Calu3 (cell line): ENCODE measurements at places on chromosomes 13 and 19.

DNA sequence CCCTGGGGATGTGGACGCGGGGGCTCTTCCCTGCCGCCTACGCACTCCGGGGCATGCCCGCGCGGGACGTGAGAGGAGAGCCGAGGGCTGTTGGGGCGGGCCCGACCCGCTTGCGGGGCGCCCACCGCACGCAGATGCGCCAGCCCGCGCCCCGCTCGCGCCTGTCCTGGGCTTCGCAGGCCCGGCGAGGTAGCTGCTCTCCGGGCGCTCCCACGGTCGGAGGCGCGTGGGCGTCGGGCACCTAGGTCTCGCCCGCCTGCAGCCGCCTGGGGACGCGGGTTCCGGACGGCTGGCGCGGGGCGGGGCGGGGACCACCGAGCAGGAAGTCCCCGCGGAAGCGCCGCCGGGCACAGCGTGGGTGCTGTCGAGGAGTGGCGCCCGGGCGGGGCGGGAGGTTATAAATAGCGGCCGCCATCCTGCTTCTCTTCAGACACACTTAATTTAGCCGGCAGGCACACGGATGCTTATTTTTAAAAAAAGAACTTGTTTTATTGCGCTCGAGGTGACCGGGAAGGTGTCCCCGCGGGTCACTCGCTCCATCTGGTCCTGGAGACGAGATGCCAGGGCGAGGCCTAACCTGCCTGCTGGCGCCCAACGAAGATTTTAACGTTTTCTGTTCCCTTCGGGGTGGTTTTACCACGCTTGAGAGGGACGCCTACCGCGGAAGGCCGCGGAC, 561 bp upstream of the GJA3 start:
- DNase-seq = peak; percentile 24

- peak; percentile 88 for DNase-seq
Observed at GRCh38 chr19:42386974-42387707, 3.0 kb downstream of the CNFN start.

- DNase-seq = peak; percentile 71
Observed at GRCh38 chr19:45613926-45614725, 12.1 kb upstream of the GPR4 start.

- DNase-seq = no peak
Observed at GRCh38 chr13:28626266-28626665, 32.7 kb upstream of the POMP start.

GRCh38 chr13:73467125-73467524, 408.3 kb downstream of the KLF5 start:
- no peak for DNase-seq
